ENCODE measurements at places on chromosomes 16 and 17.

- DNase-seq = no peak
Measured at GRCh38 chr16:77304134-77304533, 104.9 kb downstream of the SYCE1L start.

- DNase-seq = no peak
Measured at GRCh38 chr16:87227296-87227951, 89.8 kb downstream of the C16orf95 start.

- no peak for DNase-seq
Measured at GRCh38 chr17:82973456-82974135, 105.8 kb upstream of the METRNL start.

DNA sequence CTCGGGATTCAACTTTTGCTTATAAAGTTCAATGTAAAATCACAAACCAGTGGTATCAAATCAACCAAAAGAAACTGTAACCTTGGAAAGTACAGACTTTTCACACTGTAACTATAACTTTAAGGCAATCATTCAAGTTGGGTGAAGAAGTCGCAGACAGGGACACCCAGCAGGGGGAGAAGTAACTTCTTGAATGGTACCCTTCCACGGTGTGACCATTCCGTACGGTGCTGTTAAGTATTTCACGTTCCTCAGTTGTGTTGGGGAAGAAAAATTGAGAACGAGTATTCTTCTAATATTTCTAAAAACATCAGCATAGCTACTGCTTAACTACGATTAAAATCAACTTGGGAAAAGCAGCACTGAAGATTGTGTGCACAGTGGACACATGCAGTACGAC lies 55.8 kb downstream of the MYH10 start:
- no peak for DNase-seq

DNA sequence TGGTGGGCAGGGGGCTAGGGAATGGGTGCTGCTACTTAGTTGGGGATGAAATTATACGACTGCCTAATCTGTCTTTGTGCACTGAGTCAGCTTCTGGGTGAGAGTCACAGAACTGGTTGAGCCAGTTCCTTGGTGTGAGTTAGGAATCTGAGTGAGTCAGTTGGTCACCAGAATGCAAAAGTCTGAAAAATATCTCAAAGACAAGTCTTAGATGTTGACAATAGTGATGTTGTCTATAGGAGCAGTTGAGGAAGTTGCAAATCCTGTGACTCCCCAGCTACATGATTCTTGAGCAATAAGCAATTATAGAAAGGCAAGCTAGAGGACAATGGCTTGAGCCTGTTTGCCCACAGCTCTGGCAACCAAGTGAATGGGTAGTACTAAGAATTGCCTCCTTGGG lies 399.2 kb downstream of the CNTNAP4 start:
- DNase-seq = no peak

- no peak for DNase-seq
Measured at GRCh38 chr17:17636272-17636885, 44.9 kb upstream of the PEMT start.

DNA sequence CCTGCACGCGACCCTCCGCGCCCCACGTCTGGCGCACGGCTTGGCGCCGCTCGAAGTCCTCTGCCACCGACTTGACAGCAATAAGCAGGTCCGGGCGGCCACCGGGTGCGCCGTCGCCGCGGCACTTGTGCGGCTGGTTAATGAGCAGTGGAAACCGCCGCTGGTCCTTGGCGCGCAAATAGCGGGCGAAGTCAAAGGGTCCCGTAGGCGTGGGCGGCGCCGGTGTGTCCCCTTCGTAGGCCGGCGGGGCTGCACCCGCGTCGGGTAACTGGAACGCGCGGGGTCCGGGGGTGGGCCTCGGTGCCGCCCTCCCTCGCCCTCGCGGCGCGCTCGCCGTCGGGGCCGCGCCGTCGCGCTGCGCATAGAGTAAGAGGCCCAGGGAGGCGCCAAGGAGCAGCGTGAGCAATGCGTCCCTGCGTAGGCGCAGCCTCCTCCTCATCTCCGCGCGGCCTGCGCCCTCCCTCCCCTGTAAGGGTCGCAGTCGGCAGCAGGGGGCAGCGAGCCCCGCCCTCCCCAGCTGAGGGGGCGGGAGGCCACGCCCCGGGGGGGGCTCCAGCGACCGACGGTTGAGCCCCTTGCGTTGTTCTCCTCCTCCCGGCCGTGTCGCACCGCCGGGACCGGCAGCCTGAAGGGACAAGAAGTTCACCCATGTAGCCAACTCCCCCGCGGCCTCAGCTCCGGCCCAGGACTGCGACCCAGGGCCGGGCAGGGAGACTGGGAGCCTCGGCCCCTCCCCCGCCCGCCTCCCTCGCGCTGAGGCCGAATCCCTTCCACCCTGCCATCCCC lies 558 bp downstream of the B3GNT9 start:
- DNase-seq = no peak

DNA sequence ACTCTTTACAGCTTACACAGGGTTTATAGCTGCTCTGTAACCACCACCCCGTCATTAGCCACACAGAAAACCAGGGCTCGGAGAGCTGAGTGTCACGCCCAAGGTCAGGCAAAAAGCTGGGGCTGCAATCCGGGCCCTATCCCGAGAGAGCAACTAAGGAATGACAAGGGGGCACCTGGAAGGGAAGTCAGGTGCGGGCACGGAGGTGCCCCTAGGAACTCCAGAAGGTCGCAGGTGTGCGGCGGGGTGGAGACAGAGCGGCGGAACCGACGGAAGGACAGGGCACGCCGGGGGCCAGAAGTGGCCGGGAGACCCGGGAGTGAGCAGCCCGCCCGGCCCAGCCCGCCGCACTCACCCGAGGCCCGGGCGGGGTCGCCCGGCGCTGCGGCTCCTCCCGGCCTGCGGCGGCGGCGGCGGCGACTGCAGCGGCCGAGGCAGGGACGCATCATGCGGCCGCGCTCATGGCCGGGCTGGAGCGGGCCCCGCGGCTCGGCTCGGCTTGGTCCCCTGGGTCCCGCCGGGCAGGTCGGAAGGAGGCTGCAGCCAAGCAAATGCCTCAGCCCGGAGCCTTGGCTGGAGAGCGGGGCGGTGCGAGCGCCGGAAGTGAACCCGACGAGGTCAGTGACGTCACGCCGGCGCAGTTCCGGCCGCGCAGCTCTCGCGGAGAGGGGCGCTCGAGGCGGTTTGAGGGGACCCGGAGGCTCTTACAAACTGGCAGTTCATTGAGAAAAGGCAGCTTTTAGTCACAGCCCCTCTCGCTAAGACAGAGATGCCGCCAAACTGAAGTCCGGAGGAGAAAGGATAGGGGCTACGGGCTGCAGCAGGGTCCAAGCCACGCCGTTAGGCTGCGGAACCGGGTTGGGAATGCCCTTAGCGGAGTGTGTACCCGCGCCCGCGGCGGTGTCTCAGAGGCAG lies at the start of gene ZDHHC7:
ZDHHC7 (minus strand) TSS at position 605 of the 915 bp plus-strand sequence. CDS start 20,917 bp downstream, outside the sequence.
- peak; percentile 84 for DNase-seq

GRCh38 chr17:59839651-59840328 lies 53.0 kb downstream of the TUBD1 start:
- no peak for DNase-seq

DNA sequence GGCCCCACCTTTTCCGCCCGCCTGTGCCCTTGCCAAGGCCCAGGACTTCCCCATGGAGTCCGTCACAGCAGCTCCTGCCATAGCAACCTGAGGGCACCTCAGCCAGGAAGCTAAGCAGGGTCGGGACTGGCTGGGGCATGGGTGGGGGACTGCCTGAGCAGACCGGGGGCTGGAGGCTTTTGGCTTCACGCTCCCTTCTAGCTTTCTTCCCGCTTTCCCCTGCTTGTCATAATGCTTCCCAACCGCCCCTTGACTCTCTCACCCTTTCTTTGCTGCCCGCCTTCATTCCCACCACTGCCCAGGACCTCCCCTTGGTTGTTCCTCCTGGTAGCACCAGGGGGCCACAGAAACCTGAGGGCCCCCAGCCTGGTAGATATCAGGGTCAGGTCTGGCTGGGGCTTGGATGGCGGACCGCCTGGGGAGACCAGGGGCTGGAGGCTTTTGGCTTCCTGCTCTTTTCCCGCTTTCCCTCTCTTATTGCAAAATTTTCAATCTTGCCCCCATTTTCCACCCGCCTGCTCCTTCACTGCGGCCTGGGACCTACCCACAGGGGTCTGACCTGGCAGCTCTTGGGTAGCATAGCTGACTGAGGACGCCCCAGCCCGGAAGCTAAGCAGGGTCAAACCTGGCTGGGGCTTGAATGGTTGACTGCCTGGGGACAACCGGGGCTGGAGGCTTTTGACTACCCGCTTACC lies 2287.7 kb downstream of the TP53TG3F start:
- DNase-seq = no peak

DNA sequence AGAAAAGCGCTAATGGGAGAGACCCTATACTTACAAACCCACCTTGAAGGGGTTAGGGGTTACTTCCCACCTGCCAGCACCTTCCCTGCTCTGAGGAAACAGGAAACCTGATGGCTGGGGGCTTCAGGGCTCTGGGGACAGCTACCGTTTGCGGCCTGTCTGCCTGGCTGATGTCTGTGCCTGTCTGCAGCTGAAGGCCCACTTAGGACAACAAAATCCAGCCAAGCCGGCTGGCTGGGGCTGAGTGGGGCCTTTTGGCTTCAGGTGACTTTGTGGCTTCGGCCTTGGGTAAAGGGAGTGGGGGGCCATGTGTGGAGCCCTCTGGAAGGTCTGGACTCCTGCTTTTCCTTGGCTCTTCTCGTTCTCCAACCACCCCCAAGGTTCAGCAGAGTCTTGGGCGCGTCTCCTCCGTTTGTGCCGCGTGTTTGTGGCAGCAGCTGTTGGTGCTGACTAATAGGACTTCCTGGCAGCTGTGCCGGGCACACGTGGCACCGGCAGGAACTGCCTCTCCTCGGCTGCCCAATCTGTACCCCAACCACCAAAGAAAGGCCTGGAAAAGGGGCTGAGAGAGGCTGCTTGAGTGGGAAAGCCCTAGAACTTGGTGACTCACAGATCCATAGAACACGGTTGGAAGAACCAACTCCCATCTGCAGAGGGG lies 186.7 kb downstream of the MSI2 start:
- DNase-seq = peak; percentile 47

- DNase-seq = no peak
Measured at GRCh38 chr17:16214190-16215001, 938 bp downstream of the NCOR1 start.

DNA sequence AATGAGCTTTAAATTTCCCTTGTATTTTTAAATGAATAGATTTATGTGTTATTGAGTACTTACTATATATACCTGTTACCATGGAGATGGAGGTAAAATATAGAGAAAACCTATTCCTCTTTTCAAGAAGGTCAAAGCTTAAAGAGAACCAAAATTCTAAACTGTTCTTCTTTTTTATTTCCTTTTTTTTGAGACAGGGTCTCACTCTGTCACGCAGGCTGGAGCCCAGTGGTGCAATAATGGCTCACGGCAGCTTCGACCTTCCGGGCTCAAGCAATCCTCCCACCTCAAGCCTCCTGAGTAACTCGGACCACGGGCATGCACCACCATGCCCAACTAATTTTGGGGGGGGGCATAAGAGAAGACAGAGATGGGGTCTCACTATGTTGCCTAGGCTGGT lies 25.0 kb upstream of the TMEM97 start:
- no peak for DNase-seq

DNA sequence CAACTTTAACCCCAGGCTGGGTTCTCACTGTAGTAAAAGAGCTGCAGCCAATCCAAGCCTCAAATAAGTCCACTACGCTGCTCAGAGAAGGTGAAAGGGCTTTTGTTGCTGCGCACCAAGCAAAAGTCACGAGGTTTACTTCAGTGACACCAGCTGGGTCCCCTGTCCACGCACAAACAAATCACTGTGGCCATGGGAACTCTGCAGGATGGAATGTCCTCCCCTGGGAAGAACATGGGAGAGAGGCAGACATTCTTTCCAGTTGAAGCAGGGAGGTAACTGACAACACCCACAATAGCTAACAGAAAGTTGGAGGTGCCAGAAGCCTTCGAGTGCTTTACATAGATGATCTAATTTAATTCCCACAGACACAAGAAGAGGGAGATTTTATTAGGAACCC lies 181.9 kb downstream of the PMP22 start:
- DNase-seq = no peak

DNA sequence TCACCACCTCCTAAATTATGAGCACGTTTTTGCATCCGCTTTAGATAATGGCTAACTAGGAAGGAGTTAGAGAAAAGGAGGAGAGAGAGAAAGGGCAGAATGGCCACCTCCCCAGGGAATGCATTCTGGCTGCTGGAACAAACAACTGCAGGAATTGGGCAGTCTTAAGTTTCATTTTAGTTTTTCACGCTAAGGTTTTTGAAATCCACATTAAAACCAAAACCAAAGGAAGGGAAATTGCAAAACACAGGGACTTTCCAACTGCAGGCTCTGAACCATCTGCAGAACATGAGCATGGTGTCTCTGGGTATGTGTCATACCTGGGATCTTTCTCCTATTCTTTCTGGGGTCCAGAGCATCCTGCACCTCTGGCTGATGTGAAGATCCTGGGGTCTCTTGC lies 12.1 kb upstream of the CCL8 start:
- DNase-seq = no peak

GRCh38 chr16:8958344-8959167 lies 5.2 kb downstream of the USP7 start:
- DNase-seq = no peak

DNA sequence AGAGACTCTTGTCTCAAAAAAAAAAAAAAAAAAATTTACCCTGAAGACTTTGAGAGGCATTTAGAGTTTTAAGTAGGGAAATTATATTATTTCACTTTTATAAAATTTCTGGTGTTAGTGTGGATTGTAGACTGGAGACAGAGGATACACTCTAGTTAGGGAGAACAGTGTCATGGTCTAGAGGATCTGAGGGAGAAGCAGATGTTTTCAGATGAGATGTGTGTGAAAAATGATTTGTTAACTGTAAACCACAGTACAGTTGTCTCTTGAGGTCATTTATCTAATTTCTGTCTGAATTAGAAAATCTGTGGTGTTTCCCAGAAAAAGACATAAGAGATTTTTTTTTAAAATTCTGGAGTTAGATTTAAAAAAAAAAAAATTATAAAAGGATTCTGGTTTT lies 54.8 kb downstream of the NUP88 start:
- DNase-seq = no peak

- DNase-seq = no peak
Measured at GRCh38 chr16:22117609-22118008, 25.3 kb downstream of the VWA3A start.

DNA sequence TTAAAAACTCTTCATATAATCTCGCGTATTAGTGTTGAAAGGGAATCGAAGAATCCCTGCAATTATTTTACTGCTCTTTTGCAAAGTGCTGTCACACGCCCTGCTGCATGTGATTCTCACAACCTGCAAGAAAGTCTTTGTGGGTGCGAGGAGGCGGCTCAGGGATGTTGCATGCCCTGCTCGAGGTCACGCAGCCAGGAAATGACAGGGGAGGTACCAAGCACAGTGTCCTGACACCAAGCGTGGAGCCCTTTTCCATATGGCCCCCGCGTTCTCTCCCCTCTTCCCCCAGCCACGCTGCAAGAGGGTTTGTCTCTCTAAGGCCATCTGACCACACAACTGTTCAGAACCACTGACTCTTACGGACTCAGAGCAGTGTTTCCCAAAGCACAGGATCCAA lies 37.6 kb downstream of the OR3A1 start:
- no peak for DNase-seq

DNA sequence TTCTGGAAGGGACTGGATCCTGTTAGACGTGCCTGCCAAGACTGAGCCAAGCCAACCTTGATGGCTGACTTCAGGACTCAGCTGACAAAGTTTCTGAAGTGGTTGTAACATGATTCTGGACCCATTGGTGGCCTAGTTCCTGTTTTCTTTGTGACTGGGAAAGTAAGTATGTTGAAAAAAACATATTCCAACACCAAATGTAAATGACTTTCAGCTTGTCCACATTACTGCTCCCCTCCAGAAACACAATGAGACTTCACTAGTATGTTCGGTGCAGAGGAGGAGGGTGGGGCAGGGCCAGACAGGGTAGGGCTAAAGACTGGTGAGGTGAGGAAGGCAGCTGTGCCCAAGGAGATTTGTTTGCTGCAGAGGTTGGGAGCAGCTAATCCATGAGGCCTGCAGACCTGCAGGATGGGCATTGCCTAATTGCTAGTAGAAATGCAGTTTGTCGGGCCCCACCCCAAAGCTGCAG lies 26.4 kb downstream of the NMT1 start:
- no peak for DNase-seq

Data from activated CD4-positive, alpha-beta T cell treated with anti-CD3 and anti-CD28 coated beads, Interleukin-2, amount 50 U/mL, for 1 hour (primary cell).